Activated T-cell treated with anti-CD3 and anti-CD28 coated beads, Interleukin-2, amount 50 U/mL, for 1 hour (primary cell): ENCODE measurements at places on chromosomes 13 and 19.

DNA sequence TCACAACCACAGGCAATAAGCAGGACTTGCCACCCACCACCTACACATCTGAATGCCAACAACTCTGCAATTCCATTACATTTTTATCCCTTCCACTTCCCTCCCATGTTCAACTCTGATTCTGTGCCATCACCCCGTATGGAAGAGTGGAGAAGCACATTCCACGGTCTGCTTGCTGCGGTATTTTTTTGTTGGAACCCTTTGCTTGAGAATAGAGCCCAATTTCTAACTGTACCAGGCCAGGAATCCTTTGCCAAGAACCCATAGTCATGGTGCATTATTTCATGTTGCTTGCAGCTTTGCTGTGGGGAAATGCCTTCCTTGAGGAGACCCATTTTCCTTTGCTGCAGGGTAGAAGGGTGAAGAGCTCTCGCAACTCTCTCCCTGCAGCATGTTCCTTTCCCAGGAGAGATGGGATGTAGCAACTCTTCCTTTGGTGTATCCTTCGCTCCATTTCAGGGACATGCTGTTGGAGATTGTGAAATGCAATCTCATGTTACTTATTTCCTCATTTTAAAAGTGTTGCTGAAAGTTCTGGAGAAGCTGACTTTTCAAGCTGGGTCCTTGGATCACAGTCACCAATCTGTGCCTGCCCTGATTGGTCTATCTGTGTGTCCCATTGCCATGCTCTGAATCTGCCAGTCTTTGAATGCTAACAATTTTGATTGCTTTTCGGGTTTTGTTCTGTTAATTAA is 69.8 kb upstream of the STARD13 start:
- DNase-seq = no peak

GRCh38 chr13:102680133-102680717 is 14.6 kb downstream of the METTL21C start:
- no peak for DNase-seq

- peak; percentile 82 for DNase-seq
Measured at GRCh38 chr19:38729653-38730469, 14.4 kb downstream of the CAPN12 start.

DNA sequence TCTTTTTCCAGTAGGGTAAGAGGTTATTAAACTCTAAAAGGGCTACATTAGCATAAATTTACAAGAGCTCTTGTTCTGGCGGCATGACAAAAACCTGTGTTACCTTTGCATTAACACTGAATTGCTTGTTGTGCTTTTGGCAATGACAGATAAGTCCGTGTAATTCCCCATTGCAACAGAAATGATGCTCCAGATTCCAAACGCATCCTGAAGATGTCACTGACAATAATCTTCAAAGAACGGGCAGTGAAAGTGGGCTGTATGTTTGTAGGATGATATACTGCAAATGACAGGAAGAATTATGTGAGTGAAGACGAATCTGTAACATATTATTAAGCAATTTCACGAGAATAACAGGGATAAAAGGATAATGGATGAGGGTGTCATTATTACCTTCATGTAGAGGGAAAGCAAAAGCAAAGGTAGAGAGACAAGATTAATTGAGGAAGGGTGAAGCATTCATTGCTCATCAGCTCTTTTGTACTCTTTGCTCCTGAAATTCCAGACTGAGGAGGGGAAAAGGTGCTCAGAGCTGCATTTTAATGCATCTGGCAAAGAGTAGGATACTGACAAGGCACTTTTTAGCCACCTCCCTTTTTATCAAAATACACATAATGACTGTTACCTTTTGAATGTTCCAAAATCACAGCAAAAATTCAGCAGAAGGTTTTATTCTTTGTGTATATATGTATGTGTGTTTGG is 38.5 kb upstream of the MAB21L1 start:
- DNase-seq = no peak

GRCh38 chr13:113948034-113948742 is 25.7 kb downstream of the C13orf46 start:
- DNase-seq = no peak

DNA sequence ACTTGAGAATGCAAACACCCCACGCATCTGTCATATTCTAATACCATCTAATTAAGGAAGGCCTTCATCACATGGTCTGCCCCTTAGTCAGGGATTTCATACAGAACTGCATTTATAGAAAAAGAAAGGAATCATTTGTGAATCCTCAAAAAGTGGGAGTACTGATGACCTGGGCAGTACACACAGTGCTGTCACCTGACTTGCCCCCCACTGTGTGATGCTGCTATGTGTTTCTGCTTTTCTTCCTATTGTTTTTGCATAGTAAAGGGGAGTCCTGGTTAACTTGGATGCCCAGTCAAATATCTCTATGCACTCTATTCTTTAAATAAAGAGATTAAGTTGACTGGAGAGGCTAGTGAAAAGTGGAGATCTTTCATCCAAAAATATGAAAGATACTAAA is 1921.2 kb upstream of the PRR20A start:
- no peak for DNase-seq

GRCh38 chr19:11018179-11018578 is 57.3 kb downstream of the SMARCA4 start:
- DNase-seq = no peak

DNA sequence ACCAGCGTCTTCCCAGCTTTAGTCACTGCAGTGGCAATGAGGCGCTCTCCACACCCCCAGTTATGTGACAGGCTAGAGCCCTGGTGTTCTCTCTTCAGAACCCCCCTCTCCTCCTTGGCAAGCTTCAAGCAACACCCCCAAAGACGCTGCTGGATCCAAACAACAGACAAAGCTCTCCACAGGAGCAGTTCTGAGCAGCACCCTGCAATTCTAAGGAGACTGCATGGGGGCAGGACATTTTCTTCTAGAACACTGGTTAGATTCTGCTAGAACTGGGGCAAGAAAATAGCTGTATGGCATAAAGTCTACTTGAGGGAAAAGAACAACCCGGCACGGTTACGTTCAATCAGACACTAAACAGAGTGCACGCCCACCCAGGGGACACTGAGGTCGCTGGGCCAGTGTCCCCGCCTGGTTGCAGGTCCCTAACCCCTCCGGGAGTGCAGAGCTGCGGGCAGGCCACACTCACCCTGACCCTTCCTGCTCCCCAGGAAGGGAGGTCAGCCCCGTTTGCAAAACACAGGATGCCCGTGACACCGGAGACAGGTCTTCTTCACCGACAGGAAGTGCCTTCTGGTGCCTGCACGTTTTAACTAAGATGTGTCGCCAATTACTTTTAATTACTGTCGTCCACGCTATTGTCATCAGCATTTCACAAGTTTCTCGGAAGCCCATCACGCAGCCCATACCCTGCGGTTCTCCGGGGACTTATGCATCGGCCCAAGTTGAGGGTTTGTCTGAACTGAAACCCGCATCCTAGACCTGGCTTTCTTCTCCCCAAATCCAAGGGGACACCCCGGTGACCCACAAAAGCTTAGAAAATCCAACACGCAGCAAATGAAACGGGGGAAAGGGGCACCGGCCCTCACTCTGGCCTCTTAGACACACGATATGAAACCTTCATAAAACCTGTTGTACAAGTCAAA is 943 bp downstream of the GJB6 start:
- DNase-seq = peak; percentile 28

GRCh38 chr13:20231839-20232555 is at the start of gene GJB6:
TSS of gene GJB6 (minus strand) at chr13:20232319. CDS start at chr13:20223480, 8,839 bp downstream.
- peak; percentile 42 for DNase-seq

- no peak for DNase-seq
Measured at GRCh38 chr19:48355365-48355954, 8.3 kb downstream of the TMEM143 start.

- DNase-seq = no peak
Measured at GRCh38 chr19:5246554-5247155, 94.0 kb downstream of the PTPRS start.

- no peak for DNase-seq
Measured at GRCh38 chr19:47507924-47508553, 6.8 kb downstream of the NAPA start.

GRCh38 chr19:10836479-10837330 is 693 bp upstream of the TMED1 start:
- DNase-seq = no peak

DNA sequence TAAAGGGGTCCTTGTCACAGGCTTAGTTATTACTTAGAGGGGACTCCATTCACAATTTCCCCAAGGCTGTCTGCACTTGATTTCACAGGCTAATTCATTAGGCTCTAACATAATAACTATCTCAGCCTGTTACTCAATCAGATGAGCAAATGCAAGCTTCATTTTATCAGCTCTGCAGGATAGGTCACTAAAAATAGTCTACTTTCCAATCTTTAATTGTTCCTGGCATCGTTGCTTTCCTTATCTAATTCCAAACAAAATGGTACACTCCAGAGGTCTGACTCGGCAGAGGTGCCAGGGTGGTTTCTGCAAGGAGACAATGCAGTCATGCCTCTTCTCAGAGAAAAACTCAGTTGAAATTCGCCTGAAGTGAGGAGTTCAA is 69.7 kb upstream of the SLC15A1 start:
- DNase-seq = no peak

GRCh38 chr13:41418027-41418426 is 39.3 kb upstream of the RGCC start:
- DNase-seq = no peak

DNA sequence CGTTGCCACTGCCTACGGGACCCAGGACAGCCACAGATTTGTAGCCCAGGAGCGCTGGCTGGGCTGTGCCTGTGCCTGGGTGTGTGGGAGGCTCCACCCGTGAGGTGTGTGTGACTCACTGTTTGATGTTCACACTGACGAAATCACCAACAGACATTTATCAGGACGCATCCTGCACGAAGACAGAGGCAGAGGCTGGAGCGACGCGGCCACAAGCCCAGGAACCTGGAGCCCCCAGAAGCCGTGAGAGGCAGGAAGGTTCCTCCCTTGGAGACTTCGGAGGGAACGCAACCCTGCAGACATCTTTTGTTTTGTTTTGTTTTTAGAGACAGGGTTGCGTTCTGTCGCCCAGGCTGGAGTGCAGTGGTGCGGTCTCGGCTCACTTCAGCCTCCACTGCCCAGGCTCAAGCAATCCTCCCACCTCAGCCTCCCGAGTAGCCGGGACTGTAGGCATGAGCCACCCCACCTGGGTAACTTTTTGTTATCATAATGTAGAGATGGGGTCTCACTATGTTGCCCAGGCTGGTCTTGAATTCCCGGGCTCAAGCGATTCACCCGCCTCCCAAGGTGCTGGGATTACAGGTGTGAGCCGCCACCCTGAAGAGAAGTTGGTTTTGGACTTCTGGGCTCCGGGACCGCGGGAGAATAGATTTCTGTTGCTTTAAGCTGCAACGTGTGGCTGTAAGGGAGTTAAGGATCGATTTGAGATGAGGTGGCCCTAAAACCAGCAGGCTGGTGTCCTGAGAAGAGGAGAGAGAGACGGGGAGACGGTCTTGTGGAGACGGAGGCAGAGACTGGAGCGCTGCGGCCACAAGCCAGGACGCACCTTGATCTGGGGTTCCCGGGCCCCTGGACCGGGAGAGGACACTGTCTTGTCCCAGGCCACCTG is 24.9 kb upstream of the WDR18 start:
- no peak for DNase-seq

DNA sequence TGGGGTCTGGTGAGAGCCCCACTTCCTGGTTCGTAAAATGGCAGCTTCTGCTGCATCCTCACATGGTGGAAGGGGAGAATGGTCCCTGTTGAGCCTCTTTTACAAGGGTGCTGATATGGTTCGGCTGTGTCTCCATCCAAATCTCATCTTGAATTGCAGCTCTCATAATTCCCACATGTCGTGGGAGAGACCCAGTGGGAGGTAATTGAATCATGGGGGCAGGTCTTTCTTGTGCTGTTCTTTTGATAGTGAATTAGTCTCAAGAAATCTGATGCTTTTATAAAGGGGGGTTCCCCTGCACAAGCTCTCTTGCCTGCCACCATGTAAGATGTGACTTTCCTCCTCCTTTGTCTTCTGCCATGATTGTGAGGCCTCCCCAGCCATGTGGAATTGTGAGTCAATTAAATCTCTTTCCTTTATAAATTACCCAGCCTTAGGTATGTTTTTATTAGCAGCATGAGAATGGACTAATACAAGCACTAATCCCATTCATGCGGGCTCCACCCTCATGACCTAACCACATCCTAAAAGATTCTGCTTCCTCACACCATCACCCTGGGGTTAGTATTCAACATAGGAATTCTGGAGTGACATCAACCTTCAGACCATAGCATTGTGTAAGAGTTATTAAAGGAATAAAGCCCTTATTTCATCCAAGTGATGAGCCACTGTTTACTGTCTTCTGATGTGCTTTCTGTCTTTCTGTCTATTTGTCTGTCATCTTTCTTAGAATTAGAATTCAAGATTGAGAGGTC is 159.0 kb upstream of the IRS2 start:
- DNase-seq = no peak

DNA sequence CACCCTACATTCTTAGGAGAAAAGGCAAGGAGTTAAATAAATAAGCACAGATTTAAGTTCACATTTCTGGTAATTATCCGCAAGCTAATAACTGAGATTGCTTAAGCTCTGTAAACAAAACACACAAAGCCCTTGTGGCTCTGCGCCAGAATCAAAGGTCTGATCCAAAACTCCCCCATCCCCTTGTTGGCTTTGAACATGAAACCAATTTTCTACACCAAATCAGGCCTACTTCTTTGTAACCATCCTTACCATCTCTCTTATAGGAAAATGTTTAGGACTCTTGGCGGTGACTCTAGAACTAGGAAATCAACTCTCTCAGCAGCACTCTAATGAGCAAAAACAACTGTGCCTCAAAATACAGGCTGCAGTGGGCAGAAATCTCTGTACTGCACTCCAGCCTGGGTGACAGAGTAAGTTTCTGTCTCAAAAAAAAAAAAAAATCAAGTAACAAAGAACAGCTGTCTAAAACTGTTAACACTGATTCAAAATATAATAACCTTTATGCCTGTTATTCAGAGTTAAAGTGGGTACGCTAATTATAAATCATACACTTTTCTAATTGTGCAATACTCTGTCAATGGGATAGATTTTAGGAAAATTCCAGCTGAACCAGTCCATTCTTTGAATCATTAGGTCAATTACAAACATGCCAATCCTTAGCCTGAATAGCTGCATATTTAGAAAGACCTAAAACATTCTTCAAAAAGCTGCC is 25.8 kb downstream of the ABCC4 start:
- no peak for DNase-seq

- DNase-seq = peak; percentile 95
Measured at GRCh38 chr19:17226002-17226933, at the start of gene OCEL1. TSS of gene OCEL1 (plus strand) at chr19:17226226. CDS start at chr19:17226248, 22 bp downstream.

- DNase-seq = no peak
Measured at GRCh38 chr13:32126756-32127155, 95.2 kb downstream of the FRY start.

- DNase-seq = no peak
Measured at GRCh38 chr13:96104516-96104915, 14.6 kb downstream of the HS6ST3 start.
